ENCODE measurements at places on chromosomes 1 and 21.
A peak's percentile ranks its signal among the peaks of the same experiment; 100 is the strongest.

- no peak for DNase-seq
- H3K4me3 ChIP-seq: no peak overlapping the region
- H3K36me3 ChIP-seq: no peaks in the 10 kb centered on the region
- no peaks in the 10 kb centered on the region for H3K4me1 ChIP-seq
- no peaks in the 10 kb centered on the region for H3K27me3 ChIP-seq
Measured at GRCh38 chr1:70863239-70863638, 184.4 kb downstream of the PTGER3 start.

- no peaks in the 10 kb centered on the region for H3K27me3 ChIP-seq
- peak within 1 kb of the TSS; percentile 94 for H3K27ac ChIP-seq
- H3K4me3 ChIP-seq: peak within 1 kb of the TSS; percentile 79
- peaks cover 10% of the 10 kb centered on the region for H3K4me1 ChIP-seq
- DNase-seq: no peak
- H3K36me3 ChIP-seq: no peaks in the 10 kb centered on the region
Measured at GRCh38 chr1:81800695-81801650, at the start of gene ADGRL2. ADGRL2 (plus strand) TSS chr1:81800934; CDS start chr1:81836985, 36,051 bp downstream.

- peak overlapping the region; percentile 57 for H3K4me3 ChIP-seq
- no peaks in the 10 kb centered on the region for H3K36me3 ChIP-seq
- peak overlapping the region; percentile 45 for H3K27ac ChIP-seq
- H3K4me1 ChIP-seq: peaks cover 32% of the 10 kb centered on the region
- DNase-seq: no peak
Measured at GRCh38 chr1:39901464-39901713, 328 bp downstream of the MYCL start.

DNA sequence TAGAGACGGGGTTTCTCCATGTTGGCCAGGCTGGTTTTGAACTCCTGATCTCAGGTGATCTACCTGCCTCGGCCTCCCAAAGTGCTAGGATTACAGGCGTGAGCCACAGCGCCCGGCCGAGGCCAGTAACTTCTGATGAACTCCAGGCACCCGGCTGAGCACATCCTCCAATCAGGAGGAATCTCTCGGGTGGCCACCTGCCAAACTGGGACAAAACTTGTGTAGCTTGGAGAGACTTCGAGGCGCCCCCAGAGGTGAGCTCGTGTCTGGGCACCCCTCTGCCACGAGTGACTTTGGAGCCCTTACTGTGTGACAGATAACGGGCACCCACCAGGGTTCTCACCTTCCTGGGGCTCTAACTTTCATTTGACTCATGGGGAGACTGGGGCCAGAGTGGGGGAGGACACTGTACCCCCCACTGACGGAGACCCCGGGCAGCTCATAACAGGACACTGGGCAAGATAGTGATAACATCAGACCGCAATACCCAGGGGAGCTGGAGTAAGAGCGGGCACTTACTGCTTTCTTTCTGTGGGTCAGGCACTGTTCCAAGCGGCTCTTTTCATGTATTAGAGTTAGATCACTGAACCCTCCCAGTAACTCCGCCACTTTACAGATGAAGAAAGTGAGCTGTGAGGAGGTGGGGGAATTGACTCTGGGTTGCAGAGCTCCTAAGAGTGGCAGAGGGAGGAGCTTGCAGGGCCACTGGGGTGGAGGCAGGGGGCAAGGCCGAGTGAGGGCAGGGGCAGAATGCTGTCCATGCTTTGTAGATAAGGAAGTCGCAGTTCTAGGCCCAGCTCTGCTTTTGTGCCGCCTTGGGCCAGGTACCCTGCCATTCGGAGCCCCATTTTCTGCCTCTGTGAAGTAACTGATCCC, 1.9 kb upstream of the PADI2 start:
- H3K27me3 ChIP-seq: no peaks in the 10 kb centered on the region
- H3K4me1 ChIP-seq: peaks cover 24% of the 10 kb centered on the region
- no peak overlapping the region for H3K4me3 ChIP-seq
- no peak overlapping the region for H3K27ac ChIP-seq
- H3K36me3 ChIP-seq: no peaks in the 10 kb centered on the region

GRCh38 chr1:222084996-222085395, 343.1 kb upstream of the DUSP10 start:
- no peak overlapping the region for H3K4me3 ChIP-seq
- no peaks in the 10 kb centered on the region for H3K36me3 ChIP-seq
- H3K4me1 ChIP-seq: no peaks in the 10 kb centered on the region
- no peak overlapping the region for H3K27ac ChIP-seq
- no peaks in the 10 kb centered on the region for H3K27me3 ChIP-seq
- no peak for DNase-seq

DNA sequence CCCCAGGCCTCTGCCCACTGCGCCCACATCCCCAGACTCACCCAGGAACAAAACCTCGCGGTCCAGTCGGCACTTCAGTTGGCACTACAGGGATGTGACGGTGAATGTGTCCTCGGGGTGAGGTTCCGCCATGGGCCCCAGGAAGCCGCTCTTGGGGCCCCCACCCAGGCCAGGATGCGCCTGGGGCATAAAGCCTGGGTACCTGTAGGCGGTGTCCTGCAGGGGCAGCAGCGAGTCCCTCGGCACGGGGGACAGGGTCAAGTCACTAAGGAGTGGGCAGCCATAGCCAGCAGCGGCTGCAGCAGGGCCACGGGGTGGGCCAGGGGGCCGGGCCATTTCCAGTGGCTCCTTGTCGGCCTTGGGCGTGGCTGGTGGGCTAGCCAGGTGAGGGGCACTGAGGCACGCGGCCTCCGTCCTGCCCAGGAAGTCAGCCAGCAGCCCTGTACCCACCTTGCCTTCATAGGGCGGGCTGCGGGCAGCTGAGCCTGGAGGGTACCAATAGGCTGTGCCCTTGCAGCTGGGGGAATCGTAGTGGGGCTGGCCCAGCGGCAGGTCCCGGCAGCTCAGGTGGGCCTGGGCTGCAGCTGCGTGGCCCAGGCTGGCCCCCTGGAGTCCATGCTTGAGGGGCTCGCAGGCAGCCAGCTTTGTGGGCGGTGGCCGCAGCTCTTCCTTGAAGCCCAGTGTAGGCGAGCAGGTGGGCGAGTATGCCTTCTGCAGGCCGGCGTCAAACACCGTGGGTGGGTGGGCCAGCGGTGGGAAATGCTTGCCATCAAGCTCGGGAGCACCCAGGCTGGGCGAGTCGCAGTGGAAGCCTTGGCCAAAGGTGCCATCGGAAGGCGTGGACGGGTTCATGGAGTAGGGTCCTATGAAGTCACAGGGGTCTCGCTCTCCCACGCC, 56.5 kb downstream of the AHDC1 start:
- H3K27ac ChIP-seq: peak overlapping the region; percentile 99
- no peak for DNase-seq
- peaks cover 57% of the 10 kb centered on the region for H3K36me3 ChIP-seq
- no peaks in the 10 kb centered on the region for H3K27me3 ChIP-seq
- H3K4me1 ChIP-seq: peaks cover 51% of the 10 kb centered on the region

- DNase-seq: no peak
- H3K4me3 ChIP-seq: no peak overlapping the region
- no peaks in the 10 kb centered on the region for H3K4me1 ChIP-seq
- H3K27ac ChIP-seq: no peak overlapping the region
Measured at GRCh38 chr1:193785850-193786420, 599.5 kb upstream of the B3GALT2 start.

- DNase-seq: no peak
- H3K36me3 ChIP-seq: no peaks in the 10 kb centered on the region
- no peaks in the 10 kb centered on the region for H3K27me3 ChIP-seq
- H3K27ac ChIP-seq: no peak overlapping the region
- no peaks in the 10 kb centered on the region for H3K4me1 ChIP-seq
- no peak overlapping the region for H3K4me3 ChIP-seq
Measured at GRCh38 chr21:28216976-28217523, 775.6 kb downstream of the LTN1 start.

DNA sequence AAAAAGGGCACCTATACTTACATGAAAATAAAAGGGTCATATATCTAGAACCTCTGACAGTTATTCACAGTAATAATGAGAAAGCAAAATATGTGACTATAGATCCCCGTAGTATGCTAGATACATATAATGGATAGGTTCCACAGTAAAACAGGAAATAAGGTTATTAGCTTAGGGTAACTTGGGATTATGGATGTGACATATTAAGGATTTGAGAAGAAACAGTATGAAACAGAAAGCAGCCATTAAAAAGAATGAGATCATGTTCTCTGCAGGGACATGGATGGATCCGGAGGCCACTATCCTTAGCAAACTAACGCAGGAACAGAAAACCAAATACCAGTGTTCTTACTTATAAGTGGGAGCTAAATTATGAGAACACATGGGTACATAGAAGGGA, 1547.3 kb downstream of the BRINP3 start:
- H3K4me1 ChIP-seq: no peaks in the 10 kb centered on the region
- no peaks in the 10 kb centered on the region for H3K27me3 ChIP-seq
- no peak overlapping the region for H3K4me3 ChIP-seq
- DNase-seq: no peak
- H3K27ac ChIP-seq: no peak overlapping the region

- no peaks in the 10 kb centered on the region for H3K36me3 ChIP-seq
- no peak for DNase-seq
- no peak overlapping the region for H3K4me3 ChIP-seq
Measured at GRCh38 chr1:1625404-1625775, 6.6 kb upstream of the MMP23B start.

DNA sequence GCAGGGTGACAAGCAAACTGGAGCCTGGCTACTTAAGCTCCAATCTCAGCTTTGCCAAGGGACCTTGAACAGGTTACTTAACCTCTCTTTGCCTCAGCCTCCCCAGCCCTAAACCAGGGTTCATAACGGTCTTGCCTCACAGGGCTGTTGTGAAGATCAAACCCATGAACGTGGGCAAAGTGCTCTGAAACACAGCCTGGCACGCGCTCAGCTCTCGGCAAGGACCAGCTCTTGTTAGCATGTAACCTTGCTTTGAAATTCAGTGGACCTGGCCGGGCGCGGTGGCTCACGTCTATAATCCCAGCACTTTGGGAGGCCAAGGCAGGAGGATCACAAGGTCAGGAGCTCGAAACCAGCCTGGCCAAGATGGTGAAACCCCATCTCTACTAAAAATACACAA, 24.8 kb downstream of the RAP1GAP start:
- H3K27me3 ChIP-seq: no peaks in the 10 kb centered on the region
- H3K27ac ChIP-seq: no peak overlapping the region
- H3K4me1 ChIP-seq: peaks cover 7% of the 10 kb centered on the region
- H3K36me3 ChIP-seq: no peaks in the 10 kb centered on the region

DNA sequence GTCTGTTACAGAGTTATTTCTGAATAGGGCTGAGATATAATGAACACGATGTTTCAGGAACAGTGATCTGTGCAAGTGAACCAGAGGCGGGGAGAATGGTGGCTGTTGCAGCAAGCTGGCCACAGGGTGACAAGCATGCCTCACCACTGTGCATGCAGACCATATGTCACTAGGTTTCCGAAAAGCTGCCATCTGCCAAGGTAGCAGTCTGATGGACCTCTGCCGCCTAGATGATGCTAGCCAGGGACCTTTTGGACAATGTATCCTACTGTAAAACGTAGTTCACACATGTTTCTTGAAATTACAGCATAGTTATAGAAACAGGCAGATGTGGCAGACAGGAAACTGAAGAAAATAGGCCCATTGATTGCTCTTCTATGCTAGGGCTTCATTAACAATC, 204.2 kb upstream of the RRP15 start:
- DNase-seq: no peak
- no peaks in the 10 kb centered on the region for H3K36me3 ChIP-seq
- H3K27me3 ChIP-seq: no peaks in the 10 kb centered on the region
- H3K27ac ChIP-seq: no peak overlapping the region
- no peaks in the 10 kb centered on the region for H3K4me1 ChIP-seq

GRCh38 chr1:90402893-90403849, 313.9 kb downstream of the BARHL2 start:
- H3K36me3 ChIP-seq: no peaks in the 10 kb centered on the region
- H3K4me1 ChIP-seq: no peaks in the 10 kb centered on the region
- H3K27me3 ChIP-seq: no peaks in the 10 kb centered on the region
- H3K27ac ChIP-seq: no peak overlapping the region

DNA sequence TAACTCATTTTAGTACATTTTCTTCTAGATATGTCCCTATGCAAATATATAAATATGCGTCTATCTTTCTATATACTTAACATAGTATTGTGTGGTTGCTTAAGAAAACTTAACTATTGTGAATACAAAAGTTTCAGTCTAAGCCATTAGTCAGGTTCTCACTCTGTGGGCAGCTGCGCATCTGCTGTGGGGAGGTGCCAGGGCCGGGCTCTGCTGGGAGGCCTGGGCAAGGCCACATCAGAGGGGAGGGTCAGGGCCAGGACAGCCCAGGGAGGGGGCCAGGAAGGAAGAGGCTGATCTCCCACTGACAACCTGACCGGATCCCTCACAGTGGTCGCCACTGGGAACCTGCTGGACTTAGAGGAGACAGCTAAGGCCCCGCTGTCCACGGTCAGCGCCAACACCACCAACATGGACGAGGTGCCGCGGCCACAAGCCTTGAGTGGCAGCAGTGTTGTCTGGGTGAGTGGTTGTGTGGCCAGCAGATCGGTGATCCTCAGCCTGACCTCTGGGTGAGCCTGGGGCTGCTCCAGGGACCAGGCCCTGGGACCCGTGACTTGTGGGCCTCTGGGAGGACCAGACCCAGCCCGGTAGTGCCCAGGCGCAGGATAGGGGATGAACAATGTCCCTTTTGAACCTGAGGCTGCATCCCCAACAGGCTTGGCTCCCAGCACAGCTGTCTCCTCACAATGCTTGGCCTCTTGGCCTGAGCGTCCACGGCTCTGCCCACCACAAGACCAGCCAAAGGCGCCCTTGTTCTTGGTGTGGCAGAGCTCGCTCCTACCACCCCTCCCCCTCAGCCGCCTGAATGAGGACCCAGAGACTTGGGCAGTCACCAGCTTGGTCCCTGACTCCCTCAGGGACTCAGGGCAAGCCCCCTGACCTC, 20.2 kb downstream of the LDLRAP1 start:
- H3K36me3 ChIP-seq: no peaks in the 10 kb centered on the region
- H3K4me3 ChIP-seq: no peak overlapping the region
- DNase-seq: no peak
- peaks cover 67% of the 10 kb centered on the region for H3K4me1 ChIP-seq
- no peaks in the 10 kb centered on the region for H3K27me3 ChIP-seq
- peak overlapping the region; percentile 40 for H3K27ac ChIP-seq

DNA sequence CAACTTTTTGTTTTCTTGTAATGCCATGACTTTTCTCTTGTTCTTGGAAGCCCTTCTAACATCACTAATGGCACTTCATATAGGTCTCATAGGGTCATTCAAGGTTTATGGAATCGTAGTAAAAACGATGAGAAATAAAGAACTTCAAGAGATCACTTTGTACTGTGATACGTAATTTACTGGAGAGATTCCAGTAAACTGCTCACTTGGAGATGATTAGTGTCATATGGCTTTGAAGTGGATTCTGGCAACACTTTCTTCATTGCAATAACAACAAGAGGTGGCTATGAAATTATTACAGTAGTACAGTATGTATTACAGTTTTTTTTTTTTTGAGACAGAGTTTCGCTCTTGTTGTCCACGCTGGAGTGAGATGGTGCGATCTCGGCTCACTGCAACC, 103.4 kb downstream of the RUSC1 start:
- DNase-seq: no peak
- H3K27me3 ChIP-seq: no peaks in the 10 kb centered on the region
- H3K4me1 ChIP-seq: no peaks in the 10 kb centered on the region
- no peak overlapping the region for H3K27ac ChIP-seq
- no peaks in the 10 kb centered on the region for H3K36me3 ChIP-seq
